Stomach (tissue), 19 donors: ENCODE measurements at places on chromosomes 2 and 18.
A peak's percentile ranks its signal among the peaks of the same experiment; 100 is the strongest.

- peaks cover 4% of the 10 kb centered on the region for H3K4me1 ChIP-seq
- H3K36me3 ChIP-seq, result no peaks in the 10 kb centered on the region
- no peaks in the 10 kb centered on the region for H3K27me3 ChIP-seq
- H3K4me3 ChIP-seq, result no peak overlapping the region
- no peak overlapping the region for H3K27ac ChIP-seq
- no peak for DNase-seq
These were observed 45.1 kb upstream of the GPC1 start for GRCh38 chr2:240390091-240391073.

- DNase-seq, result no peak
- H3K4me1 ChIP-seq, result peaks cover 10% of the 10 kb centered on the region
- H3K4me3 ChIP-seq, result no peak overlapping the region
- no peaks in the 10 kb centered on the region for H3K27me3 ChIP-seq
- H3K36me3 ChIP-seq, result no peaks in the 10 kb centered on the region
These were observed 274.7 kb downstream of the ZNF521 start for GRCh38 chr18:25077038-25077943.

DNA sequence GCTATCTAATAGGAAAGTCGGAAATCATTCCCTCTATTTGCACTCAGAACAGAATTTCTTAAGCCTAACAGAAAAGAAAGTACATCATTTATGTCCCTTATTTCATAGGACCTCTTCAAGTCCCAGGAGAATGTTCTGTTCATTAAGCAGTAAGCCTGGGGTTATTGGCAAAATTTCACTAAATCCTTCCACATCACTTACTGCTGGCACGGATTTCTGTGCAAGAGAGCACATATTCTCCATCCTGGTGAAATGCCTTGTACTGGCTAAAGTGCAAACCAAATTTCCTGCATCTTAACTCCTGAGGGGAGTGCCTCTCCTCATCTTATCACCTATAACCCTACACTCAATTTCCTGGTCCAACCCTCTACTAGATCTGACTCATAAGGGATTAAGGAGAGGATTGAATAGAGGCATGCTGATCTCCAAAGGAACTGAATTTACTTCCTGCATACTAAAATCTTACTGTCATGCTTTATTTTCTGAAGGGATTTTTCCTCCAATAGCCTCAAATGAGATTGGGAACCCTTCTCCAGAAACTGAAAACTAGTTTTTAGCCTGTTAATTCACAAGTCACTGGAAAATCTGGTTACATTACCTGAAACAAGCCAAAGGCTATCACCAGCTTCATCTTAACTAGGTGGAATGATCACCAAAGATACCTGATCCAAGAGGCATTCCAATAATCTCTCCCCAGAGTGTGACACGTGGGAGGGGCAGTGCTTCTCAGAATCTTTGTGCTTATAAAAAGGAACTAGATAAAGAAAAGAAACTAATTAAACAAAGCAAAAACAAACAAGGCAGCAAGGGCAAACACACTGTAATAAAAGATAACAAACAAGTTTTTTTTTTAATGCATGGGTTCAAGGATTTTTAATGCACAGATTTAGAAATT lies 311.1 kb downstream of the NR4A2 start:
- no peaks in the 10 kb centered on the region for H3K36me3 ChIP-seq
- H3K27ac ChIP-seq, result peak overlapping the region; percentile 64
- peak; percentile 47 for DNase-seq
- no peaks in the 10 kb centered on the region for H3K27me3 ChIP-seq

DNA sequence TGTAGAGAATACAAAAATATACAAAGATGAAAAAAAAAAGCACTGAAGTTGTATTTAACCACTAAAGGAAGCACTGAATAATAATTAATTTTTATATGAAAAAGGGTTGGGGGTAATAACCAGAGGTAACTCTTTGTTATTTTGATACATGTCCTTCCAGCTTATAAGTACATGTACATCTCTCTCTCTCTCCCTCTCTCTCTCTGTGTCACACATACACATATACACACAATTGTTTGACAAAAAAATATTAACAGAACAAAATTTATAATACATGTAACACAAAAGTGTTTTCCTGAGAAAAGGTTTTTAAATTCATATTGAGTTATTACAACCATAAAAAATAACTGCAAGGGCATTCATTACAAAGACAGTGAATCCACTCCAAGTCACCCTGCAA lies 4.6 kb downstream of the WIPF1 start:
- DNase-seq, result no peak
- no peaks in the 10 kb centered on the region for H3K36me3 ChIP-seq
- peak overlapping the region; percentile 69 for H3K27ac ChIP-seq
- H3K27me3 ChIP-seq, result no peaks in the 10 kb centered on the region

DNA sequence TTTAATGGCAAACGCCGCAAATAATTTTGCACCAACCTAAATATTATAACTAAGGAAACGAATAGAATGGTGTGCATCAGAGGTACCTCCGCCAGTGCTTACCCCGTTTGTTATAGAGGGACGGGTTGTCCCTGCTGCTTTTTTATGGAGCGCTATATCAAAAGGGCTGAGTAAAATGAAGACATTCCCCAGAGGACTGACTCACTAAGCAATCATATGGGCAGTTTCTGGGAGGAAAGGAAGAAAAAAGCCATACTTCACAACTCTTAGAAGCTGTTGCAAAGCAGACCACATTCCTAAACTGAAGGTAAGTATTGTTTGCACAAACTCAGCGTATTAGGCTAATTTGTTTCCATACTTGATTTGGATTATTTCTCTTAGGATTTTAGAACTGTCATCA lies 12.9 kb downstream of the ID2 start:
- peaks cover 12% of the 10 kb centered on the region for H3K27me3 ChIP-seq
- H3K27ac ChIP-seq, result no peak overlapping the region
- H3K4me3 ChIP-seq, result no peak overlapping the region
- DNase-seq, result peak; percentile 10
- no peaks in the 10 kb centered on the region for H3K36me3 ChIP-seq

GRCh38 chr2:138814123-138814898 lies 34.1 kb upstream of the NXPH2 start:
- DNase-seq, result peak; percentile 47
- H3K27ac ChIP-seq, result no peak overlapping the region
- H3K4me1 ChIP-seq, result no peaks in the 10 kb centered on the region
- H3K36me3 ChIP-seq, result no peaks in the 10 kb centered on the region
- H3K27me3 ChIP-seq, result no peaks in the 10 kb centered on the region

DNA sequence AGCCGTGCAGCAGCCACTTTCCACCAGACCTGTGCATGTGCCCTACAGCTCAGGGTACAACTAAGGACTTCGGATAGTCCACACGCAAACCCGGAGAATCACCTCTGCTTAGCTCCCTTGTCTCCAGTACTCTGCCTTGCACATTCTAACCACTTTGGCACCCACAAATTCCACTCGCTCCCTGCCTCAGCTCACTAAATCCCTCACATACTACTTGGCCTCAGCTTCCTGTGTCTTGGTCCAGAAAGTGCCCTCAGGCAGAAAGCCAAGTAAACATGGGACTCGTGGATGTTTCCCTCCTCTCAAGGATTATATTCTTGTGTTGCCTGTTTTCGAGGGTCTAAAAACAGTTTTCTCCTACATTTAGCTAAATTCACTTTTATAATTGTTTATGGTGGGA lies 157.8 kb upstream of the DAPL1 start:
- H3K4me3 ChIP-seq, result no peak overlapping the region
- H3K4me1 ChIP-seq, result peaks cover 9% of the 10 kb centered on the region
- no peaks in the 10 kb centered on the region for H3K27me3 ChIP-seq

- no peak overlapping the region for H3K4me3 ChIP-seq
- DNase-seq, result no peak
- no peak overlapping the region for H3K27ac ChIP-seq
- no peaks in the 10 kb centered on the region for H3K4me1 ChIP-seq
These were observed 15.7 kb downstream of the CASP8 start for GRCh38 chr2:201275990-201276389.

DNA sequence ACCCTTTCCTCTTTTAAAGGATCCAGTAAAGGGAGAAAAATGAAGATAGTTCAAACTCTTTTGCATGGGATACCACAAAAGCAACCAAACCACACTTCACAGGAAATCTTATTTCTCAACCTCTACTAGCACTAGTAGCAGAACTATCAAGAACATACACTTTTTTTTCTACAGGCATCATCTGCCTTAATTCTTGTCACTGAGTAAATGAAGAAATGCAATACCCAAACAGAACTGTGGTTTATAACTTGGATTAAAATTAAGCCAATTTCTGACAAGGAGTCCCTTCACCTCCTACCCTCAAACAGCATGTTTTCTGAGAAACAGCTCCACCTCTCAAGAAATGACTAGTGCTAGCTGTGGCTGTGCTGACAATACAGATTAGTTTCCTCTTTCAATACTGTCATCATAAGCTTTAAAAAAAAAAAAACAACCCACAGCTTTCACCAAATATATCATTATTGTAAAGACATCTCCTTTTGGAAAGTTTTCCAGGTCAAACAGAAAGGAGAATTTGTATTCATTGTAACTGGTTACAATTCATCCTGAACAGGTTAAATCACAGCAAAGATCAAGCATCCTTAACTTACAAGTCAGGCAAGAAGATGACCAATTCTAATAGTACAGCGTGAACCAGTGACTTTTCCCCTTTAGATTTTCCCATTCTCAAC lies 44.4 kb downstream of the PTPN2 start:
- H3K4me1 ChIP-seq, result peaks cover 50% of the 10 kb centered on the region
- peaks cover 15% of the 10 kb centered on the region for H3K36me3 ChIP-seq
- peak overlapping the region; percentile 88 for H3K27ac ChIP-seq
- DNase-seq, result peak; percentile 24
- no peaks in the 10 kb centered on the region for H3K27me3 ChIP-seq
- H3K4me3 ChIP-seq, result no peak overlapping the region

- no peak for DNase-seq
- H3K27me3 ChIP-seq, result no peaks in the 10 kb centered on the region
- H3K4me1 ChIP-seq, result no peaks in the 10 kb centered on the region
- H3K4me3 ChIP-seq, result no peak overlapping the region
These were observed 127.1 kb downstream of the TNS1 start for GRCh38 chr2:217875556-217876252.

GRCh38 chr2:62309465-62310091 lies 113.7 kb downstream of the B3GNT2 start:
- no peak overlapping the region for H3K4me3 ChIP-seq
- DNase-seq, result no peak
- no peaks in the 10 kb centered on the region for H3K27me3 ChIP-seq
- no peaks in the 10 kb centered on the region for H3K36me3 ChIP-seq
- H3K27ac ChIP-seq, result no peak overlapping the region
- peaks cover 35% of the 10 kb centered on the region for H3K4me1 ChIP-seq

GRCh38 chr2:125656190-125656589 lies 999.8 kb upstream of the GYPC start:
- no peaks in the 10 kb centered on the region for H3K36me3 ChIP-seq
- no peak overlapping the region for H3K27ac ChIP-seq
- no peaks in the 10 kb centered on the region for H3K4me1 ChIP-seq
- H3K27me3 ChIP-seq, result no peaks in the 10 kb centered on the region
- no peak overlapping the region for H3K4me3 ChIP-seq

GRCh38 chr18:52228166-52228565 lies 111.8 kb upstream of the DCC start:
- DNase-seq, result no peak
- H3K4me3 ChIP-seq, result no peak overlapping the region
- H3K27ac ChIP-seq, result no peak overlapping the region
- no peaks in the 10 kb centered on the region for H3K27me3 ChIP-seq
- no peaks in the 10 kb centered on the region for H3K36me3 ChIP-seq
- H3K4me1 ChIP-seq, result no peaks in the 10 kb centered on the region

GRCh38 chr2:159128191-159128590 lies 158.3 kb downstream of the WDSUB1 start:
- no peak overlapping the region for H3K4me3 ChIP-seq
- H3K4me1 ChIP-seq, result peaks cover 69% of the 10 kb centered on the region
- H3K27ac ChIP-seq, result no peak overlapping the region
- no peaks in the 10 kb centered on the region for H3K36me3 ChIP-seq

DNA sequence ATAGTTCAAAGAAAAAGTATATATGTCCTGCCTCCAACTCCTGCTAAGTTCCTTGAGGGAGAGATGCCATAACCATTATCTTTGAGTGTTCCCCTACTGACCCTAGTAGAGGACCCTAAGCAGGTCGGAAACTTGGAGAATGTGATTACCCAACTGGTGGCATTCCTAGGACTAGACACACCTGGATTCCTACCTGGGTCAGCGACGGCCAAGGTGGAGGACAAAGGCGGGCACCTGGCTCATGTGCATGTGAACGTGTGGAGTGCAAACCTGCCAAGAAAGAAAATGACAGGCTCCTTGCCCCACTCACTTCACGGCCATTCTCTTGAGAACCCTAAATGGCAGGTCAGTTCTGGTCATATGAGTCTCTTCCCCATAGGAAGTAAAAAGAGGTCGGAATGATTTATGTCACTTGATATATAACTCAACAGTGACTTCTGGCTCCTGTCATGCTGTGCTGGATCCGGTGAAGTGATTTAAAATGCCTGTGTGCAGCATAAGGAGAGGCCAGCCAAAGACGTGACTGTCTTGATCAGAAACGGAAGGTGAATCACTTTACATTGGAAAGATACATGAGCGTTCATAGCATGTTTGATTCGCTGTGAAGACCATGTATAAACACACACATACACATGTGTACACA lies 371.6 kb downstream of the EIPR1 start:
- no peaks in the 10 kb centered on the region for H3K4me1 ChIP-seq
- no peak overlapping the region for H3K4me3 ChIP-seq
- no peak overlapping the region for H3K27ac ChIP-seq
- no peaks in the 10 kb centered on the region for H3K36me3 ChIP-seq
- peaks cover 31% of the 10 kb centered on the region for H3K27me3 ChIP-seq

GRCh38 chr2:88245109-88245508 lies 75.0 kb downstream of the THNSL2 start:
- H3K4me1 ChIP-seq, result no peaks in the 10 kb centered on the region
- no peak for DNase-seq
- no peaks in the 10 kb centered on the region for H3K36me3 ChIP-seq
- H3K27me3 ChIP-seq, result peaks cover 8% of the 10 kb centered on the region
- no peak overlapping the region for H3K27ac ChIP-seq

- H3K4me1 ChIP-seq, result peaks cover 10% of the 10 kb centered on the region
- DNase-seq, result peak; percentile 74
- H3K27me3 ChIP-seq, result no peaks in the 10 kb centered on the region
- no peak overlapping the region for H3K4me3 ChIP-seq
These were observed 17.3 kb upstream of the GTF2A1L start for GRCh38 chr2:48600204-48600813.

DNA sequence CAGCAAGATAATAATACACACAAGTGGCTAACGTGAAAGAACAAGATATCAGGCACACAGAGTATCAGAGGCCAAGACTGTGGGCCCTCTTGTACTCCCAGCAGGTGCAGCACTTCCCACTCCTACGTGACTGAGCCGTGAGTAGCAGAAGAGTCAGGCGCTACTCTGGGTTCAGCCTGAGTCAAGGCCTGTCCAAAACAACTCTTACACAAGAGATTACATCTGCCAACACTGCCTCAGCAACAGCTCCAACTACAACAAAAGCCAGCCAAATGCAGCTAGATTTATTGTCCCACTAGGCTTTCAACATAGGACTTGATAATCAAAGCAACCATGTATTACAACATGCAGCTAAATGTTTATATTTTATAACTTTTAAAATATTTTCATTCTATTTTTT lies 56.2 kb downstream of the ITSN2 start:
- H3K27me3 ChIP-seq, result no peaks in the 10 kb centered on the region
- no peaks in the 10 kb centered on the region for H3K4me1 ChIP-seq
- H3K4me3 ChIP-seq, result no peak overlapping the region
- no peak for DNase-seq
- peak overlapping the region; percentile 60 for H3K27ac ChIP-seq
